Stimulated activated CD8-positive, alpha-beta memory T cell treated with anti-CD3 and anti-CD28 coated beads, Interleukin-7, amount 100 ng/mL, for 1 hour (primary cell): ENCODE measurements at places on chromosomes 1 and 21.
A peak's percentile ranks its signal among the peaks of the same experiment; 100 is the strongest.

DNA sequence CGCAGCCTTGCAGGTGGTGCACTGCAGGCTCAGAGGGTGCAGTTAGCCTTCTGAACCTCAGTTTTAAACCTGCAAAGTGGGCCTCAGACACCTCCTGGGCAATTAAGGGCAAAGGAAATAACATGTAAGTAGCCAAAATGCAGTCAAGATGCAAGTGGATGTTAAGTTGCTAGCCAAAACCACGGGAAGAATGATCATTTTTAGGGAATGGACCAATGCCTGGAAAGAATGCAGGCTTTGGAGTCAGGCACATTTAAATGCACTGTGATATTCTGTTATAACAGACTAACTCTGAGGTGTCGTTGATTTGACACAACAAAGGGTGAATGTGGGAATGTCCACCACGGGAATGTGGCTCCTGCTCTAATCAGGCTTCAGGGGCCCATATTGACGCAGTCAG, 57.9 kb upstream of the PTGFRN start:
- no peak for DNase-seq

- DNase-seq: no peak
These were observed 254.0 kb downstream of the BRINP2 start for GRCh38 chr1:177424744-177425143.

- DNase-seq: no peak
These were observed 35.1 kb downstream of the NUAK2 start for GRCh38 chr1:205286335-205286950.

DNA sequence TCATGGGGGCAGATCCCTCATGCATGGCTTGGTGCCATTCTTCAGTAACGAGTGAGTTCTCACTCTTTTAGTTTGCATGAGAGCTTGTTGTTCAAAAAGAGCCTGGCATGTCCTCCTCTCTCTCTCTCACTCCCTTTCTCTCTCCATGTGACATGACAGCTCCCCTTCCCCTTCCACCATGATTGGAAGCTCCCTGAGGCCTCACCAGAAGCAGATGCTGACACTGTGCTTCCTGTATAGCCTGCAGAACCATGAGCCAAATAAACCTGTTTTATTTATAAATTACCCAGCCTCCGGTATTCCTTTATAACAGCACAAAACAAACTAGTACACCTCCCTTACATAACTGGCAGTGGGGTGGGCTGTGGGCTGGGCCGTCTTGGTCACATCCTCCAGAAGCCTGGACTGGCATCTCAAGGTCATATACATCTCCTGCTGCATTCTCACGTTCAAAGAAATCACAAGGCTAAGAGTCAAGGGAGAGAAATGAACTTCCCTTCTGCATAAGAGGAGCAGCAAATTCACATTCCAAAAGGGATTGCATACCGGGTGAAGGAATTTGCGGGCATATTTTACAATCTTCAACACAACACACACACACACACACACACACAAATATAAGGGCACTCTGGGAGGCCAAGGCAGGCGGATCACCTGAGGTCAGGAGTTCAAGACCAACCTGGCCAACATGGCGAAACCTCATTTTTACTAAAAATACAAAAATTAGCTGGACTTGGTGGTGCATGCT, 2.3 kb upstream of the CCSAP start:
- DNase-seq: no peak

- no peak for DNase-seq
These were observed 245.0 kb upstream of the OLFM3 start for GRCh38 chr1:102241431-102242338.

- no peak for DNase-seq
These were observed 1.5 kb downstream of the STUM start for GRCh38 chr1:226549937-226550671.

DNA sequence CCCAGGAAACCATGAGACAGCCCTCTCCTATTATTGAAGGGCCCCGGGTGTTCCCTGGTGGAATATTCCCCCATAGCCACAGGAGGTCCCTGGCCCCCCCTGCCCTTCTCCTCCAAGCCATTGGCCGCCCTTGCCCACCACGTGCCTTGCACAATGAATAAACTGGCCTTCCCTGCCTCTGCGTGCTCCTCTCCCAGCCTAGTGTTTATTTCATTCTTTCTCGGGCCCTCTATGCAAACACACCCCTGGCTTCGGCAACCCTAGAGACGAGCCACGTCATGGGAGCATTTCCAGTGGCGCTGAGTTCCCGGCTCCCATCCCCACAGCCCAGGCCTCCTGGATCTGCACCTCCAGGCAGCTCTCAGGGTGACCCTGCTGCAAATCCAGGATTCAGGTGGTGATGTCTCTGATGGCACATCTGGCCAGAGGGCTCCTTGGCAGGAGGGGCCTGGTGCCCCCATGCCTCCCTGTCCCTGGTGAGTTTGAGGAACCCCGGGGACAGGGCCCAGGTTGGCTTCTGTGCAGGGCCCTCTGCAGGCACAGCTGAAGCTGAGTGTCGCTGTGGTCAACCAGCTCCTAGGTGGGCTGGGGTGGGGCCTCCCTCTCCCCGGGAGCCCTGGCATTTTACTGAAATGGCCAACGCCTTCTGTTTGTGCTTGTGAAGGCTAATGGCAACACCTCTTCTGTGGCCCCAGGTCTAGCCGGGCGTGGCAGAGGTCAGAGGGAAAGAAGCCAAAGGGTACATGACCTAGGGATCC, 6.2 kb downstream of the KRTAP10-12 start:
- no peak for DNase-seq

GRCh38 chr1:30191154-30191702, 532.2 kb downstream of the MATN1 start:
- no peak for DNase-seq

- DNase-seq: no peak
These were observed 44.6 kb upstream of the OLIG2 start for GRCh38 chr21:32981096-32981495.

DNA sequence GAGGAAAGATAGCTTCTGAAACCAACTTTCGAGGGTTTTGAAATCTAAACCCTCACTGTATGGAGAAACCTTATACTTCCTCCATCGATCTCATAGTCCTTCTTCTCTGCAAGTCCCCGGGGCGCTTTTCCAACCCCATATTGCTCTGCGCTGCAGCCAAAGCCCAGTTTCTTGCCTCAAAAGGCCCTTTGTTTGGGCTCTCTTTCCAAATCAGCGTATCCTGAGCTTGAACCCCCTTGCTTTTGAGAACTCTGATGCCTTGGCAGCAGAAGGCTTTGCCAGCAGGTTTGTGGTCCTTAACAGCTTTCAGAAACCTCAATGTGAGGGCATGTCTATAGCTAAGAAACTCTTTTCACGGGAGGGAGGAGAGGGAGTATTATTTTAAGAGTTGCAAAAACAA, 21.6 kb downstream of the PLPP3 start:
- no peak for DNase-seq

DNA sequence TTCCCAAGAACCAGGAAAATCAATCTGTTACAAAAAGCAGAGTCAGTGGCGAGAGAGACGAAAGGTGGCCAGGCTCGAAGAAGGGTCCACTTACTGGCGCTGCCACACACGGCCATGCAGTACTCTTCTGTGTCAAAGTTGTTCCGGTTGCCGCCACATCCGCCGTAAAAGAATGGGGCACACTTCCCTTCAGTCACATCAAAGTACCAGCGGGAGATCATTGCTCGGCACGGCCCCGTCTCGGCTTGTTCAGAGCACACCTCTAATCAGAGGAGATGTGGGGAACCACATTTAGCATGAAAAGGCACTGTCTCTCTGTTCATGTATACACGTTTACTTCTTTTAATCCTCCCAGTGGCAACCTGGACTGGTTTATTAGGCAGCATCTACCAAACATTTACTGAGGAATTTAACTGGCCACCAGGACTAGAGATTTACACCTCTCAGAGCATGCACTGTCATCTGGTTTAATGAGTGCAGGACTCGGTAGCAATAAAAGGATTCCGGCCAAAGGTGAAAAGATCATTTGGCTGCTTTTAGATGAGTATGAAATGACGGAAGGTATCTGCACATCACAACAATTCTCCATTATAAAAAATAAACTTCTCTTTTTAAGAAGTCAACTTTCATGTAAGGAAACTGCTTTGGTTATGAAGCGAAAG, 170.5 kb downstream of the APP start:
- no peak for DNase-seq

GRCh38 chr1:64343823-64344190, 126.1 kb upstream of the CACHD1 start:
- no peak for DNase-seq

- DNase-seq: no peak
These were observed 725 bp downstream of the RTCA start for GRCh38 chr1:100266741-100267140.

DNA sequence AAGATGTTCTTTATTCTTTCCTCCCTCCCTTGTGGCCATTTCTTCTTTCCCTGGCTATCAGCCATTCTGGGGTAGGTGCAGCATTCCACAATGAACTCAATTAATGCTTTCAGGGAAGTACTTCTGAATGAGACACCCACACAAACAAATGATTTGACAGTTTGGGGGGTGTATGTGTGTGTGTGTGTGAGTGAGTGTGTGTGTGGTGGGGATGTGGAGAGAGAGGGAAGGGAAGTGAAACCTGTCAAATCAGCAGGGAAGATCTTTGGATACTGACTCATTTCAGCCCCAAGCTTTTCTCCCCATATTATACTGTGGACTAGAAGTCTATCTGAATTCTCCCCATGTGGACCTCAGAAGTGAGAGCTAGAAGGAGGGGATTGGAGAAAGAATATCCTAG, 154.9 kb upstream of the CD34 start:
- no peak for DNase-seq

DNA sequence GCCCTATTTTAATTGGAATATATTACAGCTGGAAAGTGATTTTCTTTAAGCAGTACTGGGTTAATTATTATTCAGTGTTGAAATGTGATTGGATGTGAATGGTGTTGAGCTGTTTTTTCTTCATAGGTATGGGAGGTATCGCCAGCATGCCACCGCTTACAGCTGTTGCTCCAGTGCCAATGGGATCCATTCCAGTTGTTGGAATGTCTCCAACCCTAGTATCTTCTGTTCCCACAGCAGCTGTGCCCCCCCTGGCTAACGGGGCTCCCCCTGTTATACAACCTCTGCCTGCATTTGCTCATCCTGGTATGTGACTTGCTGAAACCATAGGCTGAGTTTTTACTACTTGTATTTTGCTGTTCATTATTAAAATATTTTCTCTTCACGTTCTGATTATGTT, 107.7 kb downstream of the ITSN1 start:
- DNase-seq: no peak

GRCh38 chr1:229296541-229296941, 25.6 kb downstream of the RAB4A start:
- DNase-seq: no peak

- DNase-seq: no peak
These were observed 143.6 kb downstream of the EDEM3 start for GRCh38 chr1:184610876-184611595.

DNA sequence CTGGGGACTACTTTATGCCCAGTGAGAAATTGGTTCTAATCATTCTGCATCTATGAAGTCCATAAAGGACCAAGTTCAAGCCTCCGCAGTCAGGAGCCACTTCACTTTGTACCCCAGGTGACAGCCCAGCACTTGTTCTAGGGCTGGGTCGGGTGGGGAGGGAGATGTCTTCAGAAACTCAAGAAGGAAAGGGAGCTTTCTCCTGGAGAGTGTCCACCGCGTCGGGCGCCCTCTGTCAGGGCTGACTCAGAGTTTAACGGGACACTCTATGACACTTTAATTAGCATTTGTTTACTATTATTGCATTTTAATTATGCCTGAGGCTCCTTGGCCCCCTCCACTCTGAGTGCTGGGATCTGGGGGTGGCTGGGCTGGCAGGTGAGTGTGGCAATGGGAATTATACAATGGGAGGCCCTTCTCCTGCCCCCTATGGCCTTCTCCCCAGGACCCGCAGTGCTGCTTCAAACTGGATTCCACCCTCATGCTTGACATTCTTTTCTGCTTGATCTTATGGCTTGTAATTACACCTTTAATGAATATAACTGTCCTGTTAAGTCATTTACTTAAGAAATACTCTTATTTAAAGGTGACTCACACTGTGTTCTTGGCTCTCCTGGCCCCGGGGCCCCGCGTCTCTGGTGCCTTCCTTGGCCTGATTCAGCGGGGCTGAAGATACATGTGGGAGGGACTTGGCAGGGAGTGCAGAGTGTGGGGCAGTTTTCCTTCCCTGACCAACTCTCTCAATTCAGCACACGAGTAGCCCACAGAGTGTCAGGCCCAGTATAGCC, 136.6 kb downstream of the PLXNA2 start:
- no peak for DNase-seq

- no peak for DNase-seq
These were observed 521.6 kb downstream of the PLPP3 start for GRCh38 chr1:56057466-56058405.

DNA sequence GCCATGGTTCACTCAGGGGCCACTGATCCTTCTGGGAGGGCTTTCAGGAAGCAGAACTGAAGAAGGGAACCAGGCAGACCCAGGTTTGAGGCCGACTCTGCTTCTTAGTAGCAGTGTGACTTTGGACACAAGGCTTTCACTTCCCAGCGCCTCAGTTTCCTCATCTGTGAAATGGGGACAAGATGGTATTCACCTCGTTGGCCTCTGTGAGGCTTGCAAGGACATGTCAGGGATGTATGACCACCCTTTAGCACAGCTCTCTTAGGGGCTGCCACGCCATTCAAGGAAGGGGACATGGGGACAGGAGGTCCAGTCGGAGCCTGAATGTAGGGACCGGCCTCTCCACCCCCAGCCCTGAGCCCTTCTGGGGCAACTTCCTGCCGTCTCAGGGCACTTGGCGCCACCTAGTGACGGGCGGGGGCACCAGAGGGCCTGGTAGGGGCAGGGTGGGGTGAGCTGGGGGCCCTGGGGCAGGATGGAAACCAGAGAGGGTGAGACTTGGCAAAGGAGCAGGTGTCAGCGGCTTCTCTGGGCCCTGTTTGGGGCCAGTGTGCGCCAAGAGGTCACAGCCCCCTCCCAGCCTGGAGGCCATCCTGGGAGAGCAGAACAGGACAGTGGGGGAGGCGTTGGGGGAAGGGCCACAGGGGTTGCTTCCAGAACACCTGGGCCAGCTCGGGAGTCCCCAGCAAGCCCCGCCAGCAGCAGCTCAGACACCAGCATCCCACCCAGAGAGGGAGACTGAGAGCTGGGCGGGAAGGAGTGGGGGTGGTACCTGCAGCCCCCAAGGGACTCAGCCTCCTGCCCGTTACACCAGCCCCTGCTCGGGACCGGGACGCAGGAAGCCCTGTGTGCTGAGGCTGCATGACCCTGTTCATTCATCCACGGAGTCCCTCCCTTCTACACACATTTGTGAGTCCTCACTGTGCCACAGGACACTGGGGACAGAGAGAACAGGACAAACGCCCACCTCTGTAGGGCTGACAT, 102.5 kb upstream of the TARDBP start:
- peak; percentile 32 for DNase-seq

DNA sequence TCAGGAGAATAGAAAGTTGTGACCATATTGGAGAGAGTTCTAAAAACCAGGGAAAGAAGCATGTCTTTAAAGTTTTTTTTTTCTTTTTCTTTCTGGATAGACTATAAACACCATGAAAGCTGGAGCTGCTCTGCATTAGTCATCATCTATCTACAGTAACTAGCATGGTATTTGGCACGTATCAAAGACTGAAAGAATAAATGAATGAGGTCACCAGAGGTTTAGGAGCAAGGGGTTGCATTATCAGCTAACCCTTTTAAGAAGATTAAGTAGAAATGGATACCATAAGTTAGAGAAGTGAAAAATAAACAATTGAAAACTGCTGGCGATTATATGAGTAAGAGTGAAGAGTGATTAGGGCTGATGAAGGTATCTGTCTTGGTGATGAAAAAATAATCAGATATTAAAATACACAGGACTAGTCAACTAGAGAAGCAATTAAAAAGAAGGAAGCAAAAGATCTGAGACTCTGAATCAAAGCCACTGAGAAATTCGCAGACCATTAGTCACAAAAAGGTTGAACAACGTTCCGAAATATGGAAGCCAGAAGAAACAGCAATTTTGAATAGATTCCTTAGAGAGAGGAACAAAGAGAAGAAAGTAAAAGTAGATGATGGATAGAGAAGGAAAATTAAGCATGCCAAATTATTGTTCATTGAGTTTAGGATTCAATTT, 536.4 kb downstream of the DPYD start:
- DNase-seq: no peak
